Chondrocyte (in vitro differentiated cells): ENCODE measurements at places on chromosomes 16 and 17. TPM values are rescaled to one million over a fixed set of nuclear protein-coding genes. Genes with fewer than 3 reads are reported as not detected.

- no peak for DNase-seq
Observed at GRCh38 chr16:24088767-24089166, 167.4 kb upstream of the CACNG3 start.

DNA sequence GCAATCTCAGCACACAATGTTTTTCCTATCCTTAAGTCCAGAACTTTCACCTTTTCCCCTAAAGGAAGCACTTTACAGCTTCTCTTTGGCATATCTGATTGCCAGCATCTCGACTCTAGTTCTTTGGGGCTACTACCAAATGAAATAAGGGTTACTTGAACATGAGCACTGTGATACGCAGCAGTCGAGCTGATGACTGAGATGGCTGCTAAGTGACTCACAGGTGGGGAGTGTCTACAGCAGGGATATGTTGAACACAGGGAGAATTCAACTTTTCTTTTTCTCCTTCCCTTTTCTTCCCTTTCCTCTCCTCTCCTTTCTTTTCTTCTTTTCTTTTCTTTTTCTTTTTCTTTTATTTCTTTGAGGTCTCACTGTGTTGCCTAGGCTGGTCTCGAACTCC is 334.8 kb downstream of the MAF start:
- no peak for DNase-seq

- DNase-seq = no peak
Observed at GRCh38 chr17:77311371-77311981, 170.7 kb downstream of the SEC14L1 start.

GRCh38 chr17:40730970-40731369 is 24.2 kb downstream of the KRT25 start:
- DNase-seq = no peak

- DNase-seq = no peak
Observed at GRCh38 chr17:49086649-49087048, 45.9 kb upstream of the B4GALNT2 start.

DNA sequence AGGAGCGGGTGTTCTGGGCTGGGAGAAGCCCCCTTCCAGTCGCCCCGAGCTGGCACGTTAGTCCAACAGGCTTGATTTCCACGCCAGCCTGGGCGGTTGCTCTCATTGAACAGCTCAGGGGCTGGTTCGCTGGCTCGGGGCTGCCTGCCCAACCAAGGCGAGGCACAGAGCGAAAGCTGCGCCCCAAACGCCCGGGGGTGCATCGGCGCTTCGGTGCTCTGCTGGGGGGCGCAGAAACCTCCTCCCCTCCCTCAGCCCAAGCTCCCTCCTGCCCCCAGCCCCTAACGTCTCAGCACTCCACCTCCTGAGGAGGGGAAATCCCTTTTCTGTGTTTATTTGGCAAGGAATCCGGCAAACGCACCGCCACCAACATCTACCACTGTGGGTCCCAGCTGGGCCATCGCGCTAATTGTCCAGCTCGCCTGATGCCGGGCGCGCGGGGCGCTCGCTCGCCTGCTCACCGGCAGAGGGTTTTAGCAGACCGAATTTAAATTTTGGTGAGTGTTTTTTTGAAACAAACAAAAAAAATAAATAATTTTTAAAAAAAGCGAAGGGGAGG is 29.5 kb upstream of the RBFOX1 start:
- DNase-seq = no peak

DNA sequence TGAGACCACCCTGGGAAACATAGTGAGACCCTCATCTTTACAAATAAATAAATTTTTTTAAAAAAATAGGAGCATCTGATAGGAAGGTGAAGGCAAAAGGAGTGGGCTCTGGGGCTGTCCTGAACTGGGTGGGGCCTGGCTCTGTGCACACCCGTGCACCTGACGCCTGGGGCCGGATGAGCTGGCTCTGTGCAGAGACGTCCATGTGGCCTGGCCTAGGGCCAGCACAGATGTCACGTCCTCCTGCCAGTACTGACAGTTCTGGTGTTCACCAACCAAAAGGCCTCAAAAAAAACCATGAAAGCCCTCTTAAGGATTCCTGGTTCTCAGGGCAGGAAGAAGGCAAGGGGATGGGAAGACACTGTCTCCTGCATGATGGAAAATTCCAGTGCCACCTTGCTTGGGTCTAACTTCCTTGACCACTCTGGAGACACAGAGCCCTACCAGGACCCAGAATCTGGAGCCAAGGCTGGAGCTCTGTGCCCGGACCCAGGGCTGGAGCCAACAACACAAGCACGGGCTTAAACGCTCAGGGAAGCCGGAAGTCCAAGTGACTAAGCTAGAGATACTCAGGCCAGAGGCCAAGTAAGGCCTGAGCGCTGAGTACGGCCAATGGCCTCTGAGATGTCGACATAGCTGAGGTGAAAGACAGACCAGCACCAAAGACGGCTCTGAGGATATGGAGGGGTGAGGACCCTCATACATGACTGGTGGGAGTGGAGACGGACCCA is 32.9 kb downstream of the COPRS start:
- DNase-seq = no peak

- DNase-seq = no peak
Observed at GRCh38 chr16:77299395-77299794, 100.2 kb downstream of the SYCE1L start.

- no peak for DNase-seq
Observed at GRCh38 chr16:88784856-88785105, 239 bp downstream of the PIEZO1 start.

DNA sequence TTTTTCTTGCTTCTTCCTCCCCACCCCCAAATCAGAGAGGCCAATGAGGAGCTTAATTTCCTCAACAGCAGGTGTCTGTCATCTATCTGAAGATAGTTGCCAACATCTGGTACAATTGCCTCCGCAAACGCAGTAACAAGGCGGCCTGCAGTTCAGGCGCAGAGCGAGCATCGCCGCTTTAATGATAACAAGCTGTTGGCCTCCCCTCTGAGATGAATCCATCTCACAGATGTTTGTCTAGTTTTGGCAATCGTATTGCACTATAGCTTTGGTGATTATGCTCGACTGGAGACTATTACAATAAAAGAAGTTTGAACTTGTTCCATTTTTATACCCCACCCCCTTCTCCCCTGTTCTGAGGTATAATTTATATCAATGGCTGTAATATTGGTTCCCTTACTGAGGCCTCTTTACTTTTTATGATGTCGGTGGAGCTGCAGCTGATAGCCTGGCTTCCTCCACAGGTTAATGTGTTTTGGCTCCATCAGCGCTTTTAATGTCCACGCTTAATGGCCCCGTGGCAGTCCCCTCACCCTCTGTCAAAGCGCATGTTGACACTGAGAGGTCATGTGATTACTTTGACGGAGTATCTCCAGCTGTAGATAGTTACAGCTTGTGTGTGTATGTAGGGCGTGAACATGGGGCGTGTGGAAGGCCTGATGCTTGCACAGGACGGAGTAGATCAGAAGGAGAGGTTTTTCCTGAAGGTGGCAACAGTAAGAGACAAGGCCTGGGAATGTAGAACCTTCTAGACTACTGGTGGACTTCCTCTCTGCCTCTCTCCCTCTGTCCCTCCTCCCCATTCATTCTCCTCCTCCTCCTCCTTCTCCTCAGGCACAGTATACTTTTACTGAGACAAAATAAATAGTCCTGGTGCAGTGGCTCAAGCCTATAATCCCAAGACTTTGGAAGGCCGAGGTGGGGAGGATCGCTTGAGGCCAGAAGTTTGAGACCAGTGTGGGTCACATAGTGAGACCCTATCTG is 164.7 kb downstream of the MSI2 start:
- DNase-seq = no peak

DNA sequence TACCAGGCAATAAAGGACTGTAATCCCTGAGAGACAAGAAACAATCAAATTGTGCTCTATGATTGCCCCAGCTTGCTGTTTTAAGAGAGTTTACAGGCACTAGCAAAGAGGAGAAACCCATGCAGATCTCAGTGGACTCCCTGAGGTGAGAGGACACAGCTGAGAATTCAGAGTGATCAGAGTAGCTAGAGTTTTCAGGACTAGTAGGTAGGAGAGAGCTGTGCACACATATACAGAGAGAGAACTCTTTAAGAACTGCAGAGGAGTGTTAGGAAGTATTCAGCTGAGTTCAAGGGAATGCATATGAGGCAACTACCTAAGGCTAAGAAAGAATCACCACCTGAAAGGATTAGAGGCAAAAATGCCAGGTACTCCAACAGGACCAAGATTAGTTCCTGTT is 904.8 kb downstream of the CDH8 start:
- DNase-seq = no peak

DNA sequence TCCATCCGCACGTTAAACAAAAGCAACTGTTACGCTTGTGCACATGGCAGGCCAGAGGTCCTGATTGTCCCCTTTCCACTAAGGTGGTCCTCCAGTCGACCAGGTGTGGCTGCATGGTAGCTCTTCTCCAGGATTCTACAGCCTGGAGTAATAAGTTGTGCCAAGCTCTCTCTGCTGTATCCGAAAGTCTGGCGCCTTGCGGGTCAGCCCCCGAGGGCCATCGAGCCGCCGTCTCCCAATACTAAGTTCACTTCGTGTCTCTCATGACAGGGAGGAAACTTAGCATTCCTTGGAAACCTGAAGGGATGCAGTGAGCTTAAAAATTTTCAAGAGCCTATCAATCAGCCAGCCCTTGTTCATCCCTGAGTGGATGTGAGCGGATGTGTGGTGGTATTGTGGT is 5.3 kb upstream of the ENDOV start:
- DNase-seq = no peak

DNA sequence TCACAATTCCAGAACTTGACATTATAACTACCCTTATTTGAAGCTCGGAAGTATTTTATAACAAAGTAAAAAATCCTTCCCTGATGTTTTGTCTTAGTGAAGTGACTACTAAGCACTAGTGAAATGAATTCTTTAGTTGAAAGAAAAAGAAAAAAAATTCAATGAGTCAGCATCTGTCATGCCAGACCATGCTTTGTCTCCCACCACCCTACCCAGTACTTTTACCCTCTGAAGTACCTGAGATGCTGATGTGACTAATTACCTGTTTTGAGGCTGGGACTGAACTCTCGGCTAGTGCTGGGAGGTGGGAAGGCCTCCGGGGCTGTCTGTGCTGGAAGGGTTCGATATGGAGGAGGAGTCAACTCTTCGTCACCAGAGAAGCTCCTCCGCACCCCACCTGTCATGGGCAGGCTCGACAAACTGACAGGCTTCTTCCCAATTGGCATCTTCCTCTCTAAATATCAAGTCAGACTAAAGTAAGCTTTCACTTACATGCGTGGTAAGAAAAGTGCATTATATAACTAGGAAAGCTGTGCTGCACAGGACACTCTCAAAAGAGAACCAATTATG is 19.6 kb downstream of the NME2 start:
- DNase-seq = no peak

DNA sequence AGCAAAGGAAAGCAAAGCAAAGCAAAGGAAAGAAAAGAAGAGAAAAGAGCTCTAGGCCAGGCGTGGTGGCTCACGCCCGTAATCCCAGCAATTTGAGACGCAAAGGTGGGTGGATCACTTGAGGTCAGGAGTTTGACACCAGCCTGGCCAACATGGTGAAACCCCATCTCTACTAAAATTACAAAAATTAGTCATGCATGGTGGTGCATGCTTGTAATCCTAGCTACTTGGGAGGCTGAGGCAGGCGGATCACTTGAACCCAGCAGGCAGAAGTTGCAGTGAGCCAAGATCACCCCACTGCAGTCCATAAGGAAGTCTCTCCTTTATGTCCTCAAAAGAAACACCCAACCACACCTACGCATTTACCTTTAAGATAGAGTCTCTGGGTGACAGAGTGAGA is 70.1 kb downstream of the ADAMTS18 start:
- DNase-seq = no peak

GRCh38 chr16:50303605-50304466 is 37.5 kb downstream of the ADCY7 start:
- peak; percentile 71 for DNase-seq

GRCh38 chr17:20095336-20096080 is 86.3 kb downstream of the SPECC1 start:
- DNase-seq = no peak

GRCh38 chr17:41580687-41581365 is 5.9 kb downstream of the KRT14 start:
- no peak for DNase-seq

GRCh38 chr17:28896884-28897768 is at the start of gene FLOT2:
TSS of gene FLOT2 (minus strand) at chr17:28897733. CDS start at chr17:28897574, 159 bp downstream.
- no peak for DNase-seq

DNA sequence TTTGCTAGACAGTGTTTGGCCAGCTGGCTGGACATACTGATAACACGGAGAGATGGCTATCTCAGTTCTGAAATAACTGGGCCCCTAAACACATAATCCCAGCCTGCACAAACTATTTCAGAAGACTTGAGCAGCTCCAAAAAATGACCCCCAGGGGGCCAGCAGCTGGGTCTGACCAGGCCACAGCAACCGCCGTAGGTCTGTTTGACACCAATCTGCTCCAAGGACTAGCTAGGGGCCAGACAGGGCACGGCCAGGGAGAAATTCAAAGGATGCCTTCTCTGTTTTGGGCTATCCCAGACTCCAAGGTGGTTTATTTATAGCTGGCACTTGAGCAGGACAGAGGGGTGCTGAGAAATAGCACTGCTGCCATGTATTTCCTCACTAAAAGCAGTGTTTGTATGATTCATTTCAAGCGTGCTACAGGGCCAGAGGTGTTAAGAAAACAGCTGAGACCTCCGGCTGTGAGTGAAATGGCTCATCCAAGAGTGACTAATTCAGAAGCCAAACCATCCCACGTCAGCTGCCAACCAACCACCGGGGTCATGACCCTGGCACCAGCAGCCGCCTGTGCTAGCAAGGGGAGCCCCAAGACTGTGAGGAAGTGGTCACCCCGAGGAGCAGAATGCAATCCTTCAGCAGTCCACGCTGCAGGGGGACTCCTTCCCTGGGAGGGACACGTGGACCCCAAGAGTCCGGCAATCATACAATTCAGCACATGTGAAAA is 5.7 kb downstream of the GGA2 start:
- no peak for DNase-seq

DNA sequence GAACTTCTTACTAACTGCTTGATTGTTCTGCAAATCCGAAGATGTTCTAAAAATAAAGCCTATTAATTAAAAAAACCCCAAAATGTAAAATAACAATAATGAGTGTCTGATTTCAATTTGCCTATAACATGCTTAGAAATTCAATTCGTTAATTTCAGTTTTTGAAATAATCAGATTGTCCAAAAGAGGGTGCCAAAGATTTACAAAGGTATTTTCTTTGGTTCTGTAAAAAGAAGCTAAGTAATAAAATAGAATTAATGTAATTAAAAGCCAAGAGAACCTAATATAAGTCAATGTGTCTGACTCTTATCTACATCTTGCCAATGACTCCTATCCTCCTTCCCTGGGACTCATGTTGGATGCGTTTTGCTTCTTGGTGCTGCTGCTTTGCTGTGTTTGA is 75.0 kb upstream of the CPHXL start:
- DNase-seq = no peak

METTL23 gene
- 24.3 to 28.4 TPM (median 27.0 TPM) in 3 replicates for total RNA-seq

CDK5R1 gene
- total RNA-seq = 1.8 to 2.3 TPM (median 2.1 TPM) in 3 replicates

WRAP53 gene
- total RNA-seq = 6.5 to 12.6 TPM (median 7.1 TPM) in 3 replicates

DHX58 gene
- 0.53 to 0.64 TPM (median 0.55 TPM) in 3 replicates for total RNA-seq

WBP2 gene
- 45.0 to 62.5 TPM (median 56.5 TPM) in 3 replicates for total RNA-seq

C17orf113 gene
- 0.24 to 0.77 TPM (median 0.62 TPM) in 3 replicates for total RNA-seq

CDH3 gene
- 1.1 to 1.6 TPM (median 1.4 TPM) in 3 replicates for total RNA-seq

CDRT15L2 gene
- total RNA-seq = not detected in 3 replicates

C17orf75 gene
- total RNA-seq = 19.3 to 23.7 TPM (median 21.9 TPM) in 3 replicates

PRSS36 gene
- 0.35 to 0.39 TPM in 2 of 3 replicates, not detected in the other for total RNA-seq

PTX4 gene
- total RNA-seq = not detected in 3 replicates
